ENCODE measurements at places on chromosomes 13 and 19.

DNA sequence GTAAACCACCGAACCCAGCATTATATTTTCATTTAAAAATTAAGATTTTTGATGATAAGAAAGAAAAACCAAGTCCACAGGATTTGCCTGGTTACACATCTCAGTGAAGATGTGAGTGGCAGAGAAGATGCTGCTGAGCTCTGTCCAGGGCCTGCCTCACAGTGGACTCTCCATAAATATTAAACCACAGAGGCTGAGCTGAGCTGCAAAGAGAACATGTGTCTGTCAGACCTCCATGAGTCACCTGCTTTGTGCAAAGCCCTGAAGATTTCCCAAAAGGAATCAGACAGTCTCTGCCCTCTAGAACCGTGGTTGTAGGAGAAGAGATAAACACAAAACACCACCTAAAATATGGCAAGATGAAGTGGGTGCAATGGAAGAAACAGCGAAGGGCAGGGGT, 127.2 kb upstream of the TSC22D1 start:
- no peak for DNase-seq

DNA sequence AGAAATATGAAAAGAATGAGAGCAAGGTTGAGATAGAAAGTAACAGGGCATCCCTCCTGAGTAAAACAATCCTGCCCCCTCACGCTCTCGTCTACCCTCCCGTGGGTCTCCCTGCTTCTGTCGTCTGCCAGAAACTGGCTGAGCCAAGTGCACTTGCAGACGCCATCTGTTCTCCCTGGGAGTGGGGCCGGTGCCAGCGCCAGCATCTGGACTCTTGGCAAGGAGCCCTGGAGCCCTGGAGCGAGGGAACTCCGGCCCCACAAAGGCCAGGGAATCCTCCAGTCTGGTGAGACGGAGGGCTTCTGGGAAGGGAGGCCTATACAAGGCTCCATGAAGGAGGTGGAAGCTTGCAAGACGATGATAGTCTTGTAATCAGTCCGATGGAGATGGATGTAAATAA, 2.3 kb upstream of the TMEM91 start:
- DNase-seq = no peak

DNA sequence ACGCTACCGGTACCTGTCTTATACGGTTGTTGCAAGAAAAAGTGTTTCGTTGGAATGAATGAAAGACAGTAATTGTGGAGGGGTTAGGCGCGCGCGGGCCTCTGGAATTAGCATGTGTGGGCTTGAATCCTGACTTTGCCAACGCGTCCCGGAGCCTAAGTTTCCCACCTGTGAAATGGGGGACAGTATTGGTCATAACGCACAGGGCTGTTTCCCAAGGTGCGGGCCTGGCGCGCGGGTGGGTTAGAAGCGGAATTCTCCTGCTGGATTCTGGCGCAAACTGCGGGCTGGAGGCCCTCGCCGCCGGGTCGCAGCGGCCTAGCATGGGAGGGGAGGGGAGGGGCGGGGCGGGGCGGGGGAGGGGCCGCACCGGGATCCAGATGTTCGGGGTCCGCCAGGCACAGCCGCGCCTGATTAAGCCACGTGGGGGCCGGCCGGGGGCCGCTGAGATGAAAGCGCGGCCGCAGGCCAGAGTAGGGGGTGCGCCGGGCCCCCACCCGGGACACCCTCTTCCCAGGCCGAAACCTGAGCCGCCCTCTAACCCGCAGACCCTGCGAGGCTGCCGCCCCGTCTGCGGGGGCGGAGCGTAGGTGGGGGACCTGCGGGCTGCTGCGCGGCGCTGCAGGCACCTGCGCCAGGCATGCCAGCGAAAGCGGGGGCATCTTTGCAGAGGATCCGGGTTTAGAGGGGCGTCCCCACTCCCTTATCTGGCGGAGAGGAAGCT, 1.2 kb upstream of the TMEM59L start:
- no peak for DNase-seq

- DNase-seq = no peak
Observed at GRCh38 chr19:17138937-17139598, 63.5 kb downstream of the MYO9B start.

DNA sequence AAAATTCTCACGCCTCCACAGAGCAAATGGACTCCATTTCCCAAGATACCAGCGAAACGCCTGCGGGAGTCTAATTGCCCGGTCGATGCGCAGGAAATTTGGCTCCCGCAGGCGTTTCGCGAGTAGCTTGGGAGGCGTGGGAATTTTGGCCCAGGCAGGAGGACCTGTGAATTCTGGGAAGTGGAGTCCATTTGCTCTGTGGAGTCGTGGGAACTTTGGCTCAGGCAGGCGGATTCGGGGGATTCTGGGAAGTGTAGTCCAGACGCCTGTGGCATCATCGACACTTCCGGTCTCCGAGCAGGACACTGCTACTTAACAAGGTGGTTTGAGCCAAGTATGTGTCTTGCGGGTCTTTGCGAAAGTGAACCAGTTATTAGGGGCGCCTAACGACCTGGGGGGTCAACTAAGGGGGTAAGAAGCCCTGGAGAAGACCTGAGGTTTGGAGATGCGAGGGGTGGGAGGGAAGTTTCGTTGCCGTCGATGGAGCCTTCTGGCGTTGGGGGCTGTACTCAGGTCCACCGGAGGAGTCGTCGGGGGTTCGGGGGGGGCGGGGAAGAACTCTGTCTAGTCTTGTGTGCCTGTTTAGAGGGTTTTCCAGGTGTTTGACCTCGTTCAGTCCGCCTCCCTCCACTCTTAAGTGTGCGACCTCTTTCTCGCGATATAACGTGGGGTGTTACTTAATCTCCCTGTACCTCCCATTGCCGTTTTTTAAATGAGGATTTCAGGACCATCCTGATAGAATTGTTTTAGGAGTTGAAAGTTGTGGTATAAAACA, at the start of gene ZNF155:
ZNF155 (plus strand) TSS at position 277 of the 775 bp plus-strand sequence. CDS start 4,356 bp downstream, outside the sequence.
- peak; percentile 60 for DNase-seq

DNA sequence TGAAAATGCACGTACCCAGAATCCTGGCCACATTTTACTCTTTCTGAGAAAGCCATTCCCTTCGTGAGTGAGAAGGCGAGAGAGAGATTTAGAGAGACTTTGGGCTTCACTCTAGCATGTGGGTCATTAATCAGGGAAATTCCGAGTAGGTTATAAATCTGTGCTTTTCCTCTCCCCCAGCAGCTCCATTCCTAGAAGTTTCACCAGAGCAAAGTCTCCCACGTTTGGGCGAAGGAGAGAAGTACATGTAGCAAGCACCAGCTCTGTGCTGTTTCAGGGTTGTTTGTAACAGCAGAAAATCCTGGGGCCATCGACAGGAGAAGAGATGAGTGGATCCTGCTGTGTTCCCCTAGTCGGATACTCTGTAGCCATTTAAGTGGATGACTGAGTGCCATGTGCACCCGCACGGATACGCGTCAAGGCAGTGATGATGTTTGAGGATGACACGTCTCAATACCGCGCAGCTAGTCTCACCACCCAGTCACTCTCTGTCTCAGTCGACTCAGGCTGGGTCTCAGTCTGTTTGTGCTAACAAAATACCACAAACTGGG, 131.8 kb upstream of the PEG3 start:
- DNase-seq = no peak

Measured in NCI-H1048 (cell line).